ENCODE measurements at places on chromosomes 7 and 10.

- DNase-seq: no peak
These were observed 7.6 kb downstream of the LRIT2 start for GRCh38 chr10:84217746-84218145.

- no peak for DNase-seq
These were observed 196.3 kb downstream of the DNAJC1 start for GRCh38 chr10:21807180-21807579.

GRCh38 chr10:62054408-62054807, 152.9 kb downstream of the ARID5B start:
- no peak for DNase-seq

DNA sequence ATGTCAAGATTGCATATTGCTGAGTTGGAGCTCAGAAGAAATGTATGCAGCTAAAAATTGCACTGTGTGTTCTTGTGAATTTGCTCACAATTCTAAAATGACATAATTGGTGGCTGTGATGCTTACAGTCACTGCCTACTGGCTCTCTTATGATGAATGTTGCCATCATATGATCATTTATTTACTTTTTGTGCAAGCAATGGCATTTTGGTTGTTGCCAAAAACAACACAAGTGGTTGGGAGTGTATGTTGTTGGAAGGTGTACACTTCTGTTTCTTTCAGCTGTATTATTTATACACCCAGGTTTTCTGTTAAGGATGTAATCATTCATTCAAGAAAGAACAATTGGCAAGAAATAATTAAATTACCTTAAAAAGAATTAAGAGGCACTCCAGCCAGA, 28.9 kb downstream of the PON1 start:
- no peak for DNase-seq

DNA sequence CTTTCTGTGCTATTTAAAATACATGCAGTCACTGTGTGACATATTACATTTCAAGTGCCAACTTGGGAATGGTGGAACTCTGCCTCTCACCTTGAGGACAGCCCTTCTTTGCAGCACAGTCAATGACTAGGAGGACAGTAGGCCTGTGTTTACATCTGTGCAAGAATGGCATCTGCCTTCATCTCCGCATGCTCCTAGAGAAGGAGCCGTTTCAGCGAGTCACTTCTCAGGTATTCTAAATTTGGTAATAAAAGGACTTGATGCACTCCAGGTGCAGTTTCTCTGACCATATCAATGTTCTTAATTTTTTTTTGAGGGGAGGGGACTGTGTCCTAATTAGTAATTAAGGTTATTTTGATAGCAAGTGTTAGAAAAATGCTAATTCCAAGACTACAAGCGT, 128.9 kb downstream of the SDK1 start:
- DNase-seq: no peak

DNA sequence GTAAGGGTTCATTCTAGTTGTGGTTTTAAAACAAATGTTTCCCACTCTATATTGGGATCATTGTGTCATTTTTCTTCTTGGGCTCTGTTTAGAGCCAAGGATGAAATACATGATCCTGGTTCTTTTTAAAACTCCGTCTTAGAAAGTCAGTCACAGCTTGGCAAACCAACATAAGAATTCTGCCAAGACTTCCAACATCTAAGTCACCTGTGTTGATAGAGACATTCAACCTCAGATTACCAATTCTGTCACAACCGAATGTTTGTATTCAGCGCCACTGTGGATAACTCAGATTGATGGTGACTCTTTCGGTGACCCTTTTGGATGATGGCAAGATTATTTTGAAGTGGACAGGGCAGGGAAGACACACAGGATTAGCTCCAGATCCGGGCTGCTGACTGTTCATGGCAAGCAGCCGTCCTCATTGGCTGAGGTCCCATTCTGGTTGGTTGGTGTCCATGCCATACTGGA, 255.4 kb downstream of the ARHGAP21 start:
- peak; percentile 38 for DNase-seq

GRCh38 chr7:130733931-130734814, at the start of gene KLF14:
Gene KLF14 (minus strand): TSS chr7:130734207. CDS start chr7:130734033, 174 bp downstream.
- DNase-seq: peak; percentile 66

DNA sequence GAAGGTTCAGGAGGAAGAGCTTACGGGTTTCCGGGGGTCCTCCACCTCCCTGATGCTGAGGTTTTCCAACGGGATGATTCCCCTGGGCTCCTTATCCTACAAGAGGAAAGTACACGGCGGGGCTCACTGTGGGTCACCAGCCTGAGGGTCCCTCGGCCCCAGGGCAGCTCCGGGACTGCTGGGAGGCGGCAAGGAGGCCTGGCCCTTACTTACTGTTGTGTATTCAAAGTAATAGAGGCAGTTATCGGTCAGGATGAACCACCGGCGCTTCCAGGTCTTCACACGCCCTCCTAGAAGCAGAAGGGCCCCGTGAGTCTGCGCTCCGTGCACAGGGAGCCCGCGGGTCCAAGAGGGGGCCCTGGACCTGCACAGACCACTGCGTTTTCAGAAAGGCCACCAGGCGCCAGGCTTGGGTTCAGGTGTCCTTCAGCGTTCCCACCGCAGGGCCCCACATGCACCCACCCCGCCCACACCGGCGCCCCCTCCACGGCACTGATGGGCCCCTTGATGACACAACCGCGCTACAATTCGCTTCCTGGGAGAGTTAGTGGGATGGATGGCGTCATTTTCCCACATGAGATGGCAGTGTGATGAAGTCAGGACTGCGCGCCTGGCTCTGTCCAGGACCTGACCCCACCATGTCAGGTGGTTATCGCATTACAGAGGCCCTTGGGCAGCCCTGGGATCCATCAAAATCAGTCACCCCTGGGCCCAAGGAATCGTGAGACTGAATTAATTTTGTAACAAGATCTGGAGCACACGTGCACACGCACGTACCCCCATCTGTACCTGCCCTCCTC, 106.7 kb downstream of the CYTH3 start:
- no peak for DNase-seq

DNA sequence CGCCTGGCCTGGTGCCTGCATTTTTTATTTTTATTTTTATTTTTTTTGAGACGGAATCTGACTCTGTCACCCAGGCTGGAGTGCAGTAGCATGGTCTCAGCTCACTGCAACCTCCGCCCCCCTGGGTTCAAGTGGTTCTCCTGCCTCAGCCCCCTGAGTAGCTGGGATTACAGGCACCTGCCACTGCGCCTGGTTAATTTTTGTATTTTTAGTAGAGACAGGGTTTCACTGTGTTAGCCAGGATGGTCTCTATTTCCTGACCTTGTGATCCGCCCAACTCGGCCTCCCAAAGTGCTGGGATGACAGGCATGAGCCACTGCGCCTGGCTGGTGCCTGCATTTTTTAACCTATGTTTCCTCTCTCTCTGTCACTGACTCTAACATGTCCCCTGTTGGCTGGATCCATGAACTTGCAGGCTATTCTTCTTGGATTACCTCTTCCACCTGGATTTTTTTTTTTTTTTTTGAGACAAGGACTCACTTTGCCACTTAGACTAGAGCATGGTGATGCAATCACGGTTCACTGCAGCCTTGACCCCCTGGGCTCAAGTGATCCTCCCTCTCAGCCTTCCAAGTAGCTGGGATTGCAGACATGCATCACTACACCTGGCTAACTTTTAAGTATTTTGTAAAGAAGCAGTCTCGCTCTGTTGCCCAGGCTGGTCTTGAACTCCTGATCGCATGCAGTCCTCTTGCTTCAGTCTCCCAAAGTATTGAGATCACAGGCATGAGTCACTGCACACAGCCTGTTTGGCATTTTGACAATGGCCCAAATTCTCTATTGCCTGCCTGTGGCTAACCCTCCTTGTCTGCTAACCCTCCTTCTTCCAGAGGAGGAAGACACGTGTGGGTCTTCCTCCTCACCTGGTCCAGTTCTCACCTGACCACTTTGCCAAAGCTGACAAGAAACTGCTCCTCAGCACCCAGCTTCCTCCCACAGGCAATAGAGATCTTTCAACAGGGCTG, 23.0 kb upstream of the PRPF18 start:
- DNase-seq: peak; percentile 23

DNA sequence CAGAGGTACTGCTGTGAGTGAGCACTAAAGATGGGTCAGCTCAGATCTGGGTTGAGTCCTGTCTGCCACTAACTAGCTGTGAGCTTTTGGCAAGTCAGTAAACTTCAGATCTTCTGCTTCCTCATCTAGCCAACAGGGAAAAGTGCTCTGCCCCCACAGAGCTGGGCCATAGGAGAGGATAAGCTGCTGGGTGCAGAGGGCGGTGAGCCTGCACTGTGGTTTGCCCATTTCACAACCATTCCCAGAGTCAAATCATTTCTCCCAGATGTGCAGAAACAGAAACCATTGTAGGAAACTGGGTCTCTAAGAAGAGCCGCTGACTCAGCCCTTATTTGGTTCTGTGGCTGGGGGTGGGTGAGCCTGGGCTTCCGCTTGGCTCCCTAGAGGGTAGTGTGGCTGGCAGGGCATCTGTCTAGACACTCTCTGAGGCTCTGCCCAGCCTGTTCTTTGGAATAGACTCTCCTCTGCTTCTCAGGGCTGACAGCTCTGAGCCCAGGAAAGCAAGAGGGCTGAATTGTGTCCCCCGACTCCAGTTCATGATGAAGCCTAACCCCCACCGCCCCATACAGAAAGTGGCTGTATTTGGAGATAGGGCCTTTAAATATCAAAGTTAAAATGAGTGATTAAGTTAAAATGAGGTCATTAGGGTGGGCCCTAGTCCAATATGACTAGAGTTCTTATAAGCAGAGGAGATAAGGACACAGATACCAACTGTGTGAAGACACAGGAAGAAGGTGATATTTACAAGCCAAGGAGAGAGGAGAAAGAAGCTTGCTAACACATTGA, 29.5 kb upstream of the ARHGAP22 start:
- DNase-seq: peak; percentile 97

GRCh38 chr10:100468978-100469377, 6.2 kb downstream of the WNT8B start:
- peak; percentile 17 for DNase-seq

- DNase-seq: peak; percentile 48
These were observed 205.5 kb upstream of the KLF14 start for GRCh38 chr7:130939321-130940095.

- no peak for DNase-seq
These were observed 61.2 kb downstream of the PRKCQ start for GRCh38 chr10:6518791-6519429.

DNA sequence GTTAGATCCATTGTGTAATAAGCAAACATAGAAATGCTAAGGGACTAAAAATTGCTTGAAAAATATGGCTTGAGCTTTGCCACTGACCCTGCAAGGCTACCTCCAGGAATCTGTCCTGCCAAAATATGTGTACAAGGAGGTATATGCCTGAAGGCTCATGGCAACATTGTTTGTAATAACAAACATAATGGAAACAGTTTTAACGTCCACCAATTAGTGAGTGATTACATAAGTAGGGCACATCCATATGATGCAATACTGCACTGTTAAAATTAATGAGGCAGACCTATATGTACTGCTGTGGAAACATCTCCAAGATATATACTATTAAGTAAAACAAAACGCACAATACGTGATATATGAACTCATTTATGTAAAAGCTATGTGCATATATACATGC, 13.1 kb upstream of the GOT1 start:
- no peak for DNase-seq

DNA sequence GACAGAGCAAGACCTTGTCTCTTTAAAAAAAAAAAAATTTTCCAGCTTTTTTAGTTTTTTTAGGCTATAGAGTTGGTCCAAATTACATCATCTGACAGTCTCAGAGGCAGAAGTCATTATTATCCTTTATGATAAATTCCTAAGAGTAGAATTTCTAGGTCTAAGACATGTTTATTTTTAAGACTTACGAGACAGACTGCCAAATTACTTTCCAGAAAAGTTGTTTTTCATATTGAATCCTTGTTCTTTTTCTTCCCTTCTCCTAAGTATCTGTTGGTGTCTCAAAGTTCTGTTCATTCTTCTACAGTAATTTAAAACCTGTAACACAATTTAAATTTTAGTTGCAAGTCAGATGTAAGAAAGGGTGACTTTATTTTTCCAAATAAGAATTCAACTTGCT, 421.4 kb downstream of the GALNT17 start:
- DNase-seq: no peak

- DNase-seq: no peak
These were observed 19.8 kb upstream of the TOMM7 start for GRCh38 chr7:22842383-22842941.

DNA sequence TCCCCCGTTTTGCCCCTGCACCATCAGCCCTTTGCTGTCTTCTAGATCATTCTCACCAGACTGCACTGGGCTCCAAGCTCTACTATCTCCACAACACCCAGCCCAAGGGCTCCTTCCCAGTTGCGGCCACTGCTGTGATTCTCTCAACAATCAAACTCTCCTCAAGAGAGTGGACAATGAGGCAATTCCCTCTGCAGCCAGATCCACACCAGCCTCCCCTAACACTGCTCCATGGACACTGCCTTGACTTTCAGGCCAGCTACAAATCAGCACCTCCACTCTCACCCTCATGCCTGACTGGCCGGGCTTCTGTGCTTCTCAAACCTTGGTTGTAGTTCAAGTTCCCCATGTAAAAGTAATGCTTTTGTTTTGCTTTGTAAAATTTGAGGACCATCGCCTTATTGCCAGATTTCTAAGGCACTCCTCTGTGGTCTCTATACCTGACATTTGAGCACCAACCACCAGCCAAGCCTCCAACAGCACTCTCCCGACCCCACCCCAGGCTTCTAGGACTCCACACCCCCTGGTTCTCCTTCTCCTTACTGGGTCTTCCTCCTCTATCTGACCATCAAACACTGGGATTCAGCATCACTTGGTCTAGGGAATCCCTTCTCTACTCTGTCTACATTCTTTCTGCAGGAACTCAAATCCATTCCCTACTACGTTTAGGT, 45.4 kb downstream of the PPIF start:
- DNase-seq: no peak

GRCh38 chr10:86961481-86962091, 3.2 kb downstream of the SNCG start:
- peak; percentile 69 for DNase-seq

- no peak for DNase-seq
These were observed 156.2 kb downstream of the EVX1 start for GRCh38 chr7:27398851-27399250.

DNA sequence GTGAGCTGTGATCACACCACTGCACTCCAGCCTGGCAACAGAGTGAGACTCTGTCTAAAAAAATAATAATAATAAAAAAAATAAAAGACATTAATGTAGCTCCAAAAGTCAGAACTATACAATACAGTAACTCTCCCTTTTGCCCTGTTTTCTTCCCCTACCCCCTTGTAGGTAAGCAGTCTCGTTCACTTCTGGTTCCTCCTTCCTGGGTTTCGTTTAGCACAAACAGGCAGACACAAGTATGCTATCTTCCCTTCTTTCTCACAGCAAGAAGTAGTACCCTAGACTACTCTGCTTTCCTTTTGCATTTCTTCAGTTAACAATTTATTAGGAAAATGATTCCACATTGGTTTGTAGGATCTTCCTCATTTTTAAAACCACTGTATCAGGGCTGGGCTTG, 33.1 kb downstream of the PDSS1 start:
- no peak for DNase-seq

DNA sequence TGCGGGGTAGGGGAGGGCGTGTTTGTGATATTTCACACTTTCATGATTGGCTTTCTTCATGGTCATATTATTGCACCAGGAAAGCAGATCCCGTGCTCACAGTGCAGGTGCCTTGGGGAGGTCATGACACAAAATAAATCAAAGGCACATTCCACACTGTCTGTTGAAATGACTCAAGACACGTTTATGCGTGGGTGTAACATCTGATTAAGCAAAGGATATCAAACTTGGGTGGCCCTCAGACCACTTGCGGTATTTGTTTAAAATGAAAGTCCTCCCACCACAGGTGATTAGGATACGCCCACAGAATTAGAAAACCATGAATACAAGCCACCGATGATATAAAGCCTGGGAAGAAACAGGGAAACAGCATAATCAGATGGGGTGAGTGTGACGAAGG, 51.1 kb downstream of the SVIL start:
- DNase-seq: no peak

- DNase-seq: no peak
These were observed 49.0 kb upstream of the ZRANB1 start for GRCh38 chr10:124892905-124893304.

GRCh38 chr7:129072479-129073011, 17.6 kb upstream of the TNPO3 start:
- DNase-seq: no peak

Measured in GM23248 (cell line).